Globus pallidus (tissue), 1 donor: ENCODE measurements at places on chromosomes 6 and 20.

GRCh38 chr6:106799031-106799894, 169.9 kb downstream of the QRSL1 start:
- no peak for DNase-seq

DNA sequence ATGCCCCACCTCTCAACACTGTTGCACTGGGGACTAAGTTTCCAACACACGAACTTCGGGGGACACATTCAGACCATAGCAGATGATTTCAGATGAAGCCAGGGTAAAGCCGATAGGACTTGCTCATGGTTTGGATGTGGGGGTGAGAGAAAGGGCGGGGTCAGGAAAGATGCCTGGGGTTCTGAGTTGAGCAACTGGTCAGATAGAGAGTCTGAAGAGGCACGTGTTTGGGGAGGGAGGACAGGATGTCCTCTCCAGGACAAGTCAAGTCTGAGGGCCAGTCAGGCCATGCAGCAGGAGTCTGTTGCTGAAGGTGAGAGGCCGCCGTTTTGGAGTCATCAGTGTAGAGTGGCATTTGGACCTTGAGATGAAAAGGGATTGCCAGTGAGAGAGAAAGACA, 197.9 kb upstream of the SNX9 start:
- no peak for DNase-seq

GRCh38 chr6:156660389-156660788, 116.8 kb upstream of the ARID1B start:
- no peak for DNase-seq

GRCh38 chr6:1870932-1871331, 261.2 kb downstream of the FOXC1 start:
- DNase-seq = no peak

DNA sequence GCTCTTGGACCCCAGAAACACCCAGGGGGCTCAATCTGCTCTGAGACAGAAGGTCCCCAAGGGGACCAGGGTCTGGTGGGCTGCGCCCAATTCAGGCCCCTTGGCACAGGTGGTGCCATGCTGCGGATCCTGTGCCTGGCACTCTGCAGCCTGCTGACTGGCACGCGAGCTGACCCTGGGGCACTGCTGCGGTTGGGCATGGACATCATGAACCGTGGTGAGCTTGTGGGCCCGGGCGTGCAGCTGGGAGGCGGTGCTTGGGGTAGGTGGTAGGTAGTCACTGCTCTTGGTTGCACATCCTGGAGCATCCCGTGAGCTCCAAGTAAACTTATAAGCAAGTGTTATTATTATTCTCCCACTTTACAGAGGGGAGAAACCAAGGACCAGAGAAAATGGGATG, at the start of gene BPIFB6:
BPIFB6 (plus strand) TSS at position 118 of the 400 bp plus-strand sequence; CDS start at position 118, 0 bp downstream.
- DNase-seq = no peak

DNA sequence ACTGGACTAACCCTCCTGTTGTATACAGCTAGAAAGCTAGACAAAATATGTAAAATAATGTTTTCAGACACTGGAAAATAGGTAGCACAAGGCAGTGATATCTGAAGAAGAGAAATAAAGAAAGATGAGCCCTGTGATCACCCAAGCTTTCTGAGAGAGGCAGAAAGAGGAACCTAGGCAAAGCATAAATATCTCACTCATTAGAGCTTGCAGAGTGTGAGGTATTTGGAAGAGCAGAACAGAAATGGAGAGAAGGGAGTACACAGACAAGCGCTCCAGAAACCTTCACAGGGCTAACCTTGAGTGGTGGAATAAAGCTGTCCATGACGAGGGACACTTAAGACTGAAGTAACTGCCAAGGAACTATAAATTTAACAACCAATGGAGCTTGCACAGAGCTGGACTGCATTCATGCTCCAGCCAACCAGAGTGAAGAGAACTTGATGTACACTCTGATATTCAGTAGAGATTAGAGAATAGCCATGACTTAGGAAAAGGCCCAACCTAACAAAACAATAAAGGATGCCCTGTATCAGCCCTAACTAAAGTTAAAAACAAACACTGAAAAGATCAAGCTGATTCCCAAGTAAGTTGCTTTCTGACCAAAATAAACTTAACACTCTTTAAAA, 280.9 kb upstream of the STXBP5 start:
- DNase-seq = no peak

- no peak for DNase-seq
These were observed 214.3 kb downstream of the ZMYND8 start for GRCh38 chr20:47141941-47142773.
